Right ventricle myocardium superior (tissue), 1 donor: ENCODE measurements at places on chromosomes 1 and 21.
A peak's percentile ranks its signal among the peaks of the same experiment; 100 is the strongest.

DNA sequence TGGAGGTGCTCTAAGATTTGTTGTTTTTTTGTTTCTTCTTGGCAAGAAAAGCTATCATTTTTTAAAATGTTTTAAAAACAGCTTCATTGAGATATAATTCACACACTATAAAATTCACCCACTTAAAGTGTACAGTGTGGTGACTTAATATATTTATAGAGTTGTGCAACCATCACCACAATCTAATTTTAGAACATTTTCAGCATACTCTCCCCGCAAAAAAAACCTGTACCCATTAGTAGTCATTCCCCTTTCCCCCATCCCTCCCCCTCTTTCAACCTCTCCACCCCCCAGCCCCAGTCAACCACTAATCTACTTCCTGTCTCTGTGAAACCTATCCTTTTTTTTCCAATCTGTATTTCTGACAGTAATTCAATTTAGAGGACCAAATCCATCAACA, 30.6 kb downstream of the ZC3H11B start:
- no peak for DNase-seq

GRCh38 chr1:37570528-37571334, 14.0 kb downstream of the DNALI1 start:
- DNase-seq, result no peak

GRCh38 chr1:108780937-108781574, 34.6 kb downstream of the STXBP3 start:
- no peak for DNase-seq

DNA sequence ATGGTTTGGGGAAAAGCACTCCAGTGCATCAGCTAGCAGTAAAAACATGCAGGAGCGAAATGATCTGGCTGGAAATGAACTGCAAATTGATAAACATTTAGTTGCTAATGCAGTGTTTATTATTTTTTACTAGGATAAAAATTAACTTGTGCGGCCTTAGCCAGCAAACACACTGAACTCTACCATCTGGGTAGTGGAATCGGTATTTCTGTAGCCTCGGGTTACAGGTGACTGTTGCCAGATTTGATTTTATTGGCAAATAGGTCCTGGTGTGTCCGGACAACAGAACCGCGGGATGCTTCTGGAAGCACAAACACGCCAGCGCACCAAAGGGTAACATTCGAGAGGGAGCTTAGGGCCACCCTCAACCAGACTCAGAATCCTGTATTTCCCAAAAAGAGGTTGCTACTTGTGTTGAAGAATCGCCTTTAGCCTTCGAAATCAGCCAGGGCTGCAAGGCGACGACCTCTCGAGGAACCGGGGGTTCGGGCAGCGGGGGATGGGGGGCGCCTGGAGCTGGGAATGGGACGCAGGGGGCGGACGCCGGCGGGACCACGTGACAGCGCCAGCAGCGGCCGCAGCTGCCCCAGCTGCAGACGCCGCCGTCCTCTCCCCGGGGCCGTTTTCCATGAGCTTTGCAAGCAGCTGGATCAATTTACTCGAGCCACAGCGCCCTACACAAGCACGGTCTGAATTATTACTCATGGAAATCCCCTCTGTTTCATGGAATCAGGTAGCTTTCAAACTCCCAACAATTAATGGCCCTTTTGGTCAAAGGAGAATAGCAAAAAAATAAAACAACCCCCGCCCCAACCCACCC, 158.8 kb downstream of the TOMM20 start:
- peak; percentile 84 for DNase-seq

DNA sequence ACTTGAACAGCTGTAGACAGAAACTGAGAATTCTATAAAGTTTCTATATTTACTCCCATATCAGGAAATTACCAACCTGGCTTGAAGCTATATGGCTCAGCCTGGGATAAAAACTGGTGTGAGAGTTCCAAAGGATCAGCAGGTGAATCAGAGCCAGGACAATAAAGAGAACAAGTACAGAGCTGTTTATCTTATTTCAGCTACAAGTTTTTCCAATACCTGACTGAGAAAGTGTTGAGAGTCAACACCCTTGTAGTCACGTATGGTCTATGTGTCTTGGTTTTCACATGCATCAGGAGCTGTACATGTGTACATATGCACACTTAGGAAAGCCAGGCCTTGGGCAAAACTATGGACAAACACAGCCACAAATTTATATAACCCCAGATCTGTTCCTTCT, 40.7 kb upstream of the CXADR start:
- DNase-seq, result no peak

DNA sequence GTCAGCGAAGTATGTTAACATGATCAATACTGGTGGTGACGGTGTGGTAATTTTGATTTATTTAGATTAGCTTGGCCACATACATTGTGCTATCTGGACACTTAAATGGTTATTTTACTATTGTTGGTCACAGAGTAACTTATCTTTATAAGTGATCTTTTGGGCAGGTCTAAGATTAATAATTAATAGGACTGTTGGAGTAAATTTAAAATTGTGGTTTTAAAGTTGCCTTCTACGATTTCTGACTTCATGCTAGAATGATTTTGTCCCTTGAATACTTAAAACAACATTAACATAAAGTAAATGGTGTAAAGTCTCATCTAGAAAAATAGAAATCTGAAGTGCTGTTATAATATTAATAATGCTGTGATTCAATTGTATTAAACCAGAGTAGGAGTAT, 14.7 kb downstream of the SRRM1 start:
- DNase-seq, result no peak

DNA sequence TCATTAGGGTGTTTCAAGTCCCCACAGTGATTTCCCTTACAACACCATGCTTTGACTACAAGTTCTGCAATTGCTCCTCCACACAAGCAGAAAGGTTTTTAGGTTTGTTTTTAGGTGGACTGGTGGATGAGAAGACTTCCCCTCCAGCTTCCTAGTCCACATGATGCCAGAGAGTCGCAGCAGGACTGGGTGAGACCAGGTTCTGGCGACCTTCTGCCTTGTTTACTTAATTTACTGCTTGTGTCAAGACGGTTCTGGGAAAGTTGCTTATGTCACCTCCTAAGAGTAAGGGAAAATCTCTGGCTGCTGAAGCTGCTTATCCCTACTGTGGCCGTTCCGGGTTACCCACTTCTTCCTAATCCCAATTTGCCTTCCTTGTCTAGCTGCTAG, 76.4 kb downstream of the GLUL start:
- DNase-seq, result no peak

DNA sequence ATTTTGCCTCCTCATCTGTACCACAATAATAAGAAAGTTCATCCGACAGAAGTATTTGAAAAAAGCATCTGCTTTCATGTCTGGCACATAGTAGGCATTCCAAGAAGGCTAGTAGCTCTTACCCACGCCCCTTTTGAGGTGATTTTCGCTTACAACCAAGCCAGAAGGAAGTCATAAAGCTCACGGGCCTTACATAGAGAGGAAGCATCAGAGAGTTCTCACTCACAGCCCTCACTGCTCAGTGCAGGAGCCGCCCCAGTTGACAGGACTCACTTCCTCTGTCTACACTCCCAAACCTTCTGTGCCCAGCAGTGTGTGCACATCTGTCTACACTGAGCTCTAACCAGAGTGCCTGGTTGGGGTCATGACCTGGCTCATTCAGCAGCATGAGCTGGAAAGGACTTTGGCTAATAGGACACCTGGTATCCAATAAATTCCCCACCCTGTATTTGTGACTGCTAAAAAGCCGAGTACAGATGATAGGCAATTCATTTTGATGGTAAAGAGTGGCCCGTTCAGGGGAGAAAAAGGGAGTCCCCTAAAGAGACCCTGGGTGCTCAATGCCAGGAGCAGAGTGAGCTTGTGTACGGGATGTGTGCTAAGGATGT, 36.8 kb upstream of the DUSP10 start:
- no peak for DNase-seq

DNA sequence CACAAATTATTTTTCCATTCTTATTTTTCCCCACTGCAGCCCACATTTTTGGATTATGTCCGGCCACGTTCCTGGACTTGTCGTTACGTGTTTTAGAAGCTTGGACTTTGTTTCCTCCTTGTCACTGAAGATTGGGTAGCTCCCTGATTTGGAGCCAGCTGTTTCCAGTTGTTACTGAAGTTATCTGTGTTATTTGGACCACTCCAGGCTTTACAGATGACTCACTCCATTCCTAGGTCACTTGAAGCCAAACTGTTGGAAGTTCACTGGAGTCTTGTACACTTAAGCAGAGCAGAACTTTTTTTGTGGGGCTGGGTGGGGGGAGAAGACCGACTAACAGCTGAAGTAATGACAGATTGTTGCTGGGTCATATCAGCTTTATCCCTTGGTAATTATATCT, 12.2 kb upstream of the AXDND1 start:
- no peak for DNase-seq

- no peak for DNase-seq
Observed at GRCh38 chr1:207863893-207864535, 46.9 kb downstream of the CD34 start.

- peak; percentile 48 for DNase-seq
Observed at GRCh38 chr1:13469343-13469742, 44.5 kb downstream of the LRRC38 start.

DNA sequence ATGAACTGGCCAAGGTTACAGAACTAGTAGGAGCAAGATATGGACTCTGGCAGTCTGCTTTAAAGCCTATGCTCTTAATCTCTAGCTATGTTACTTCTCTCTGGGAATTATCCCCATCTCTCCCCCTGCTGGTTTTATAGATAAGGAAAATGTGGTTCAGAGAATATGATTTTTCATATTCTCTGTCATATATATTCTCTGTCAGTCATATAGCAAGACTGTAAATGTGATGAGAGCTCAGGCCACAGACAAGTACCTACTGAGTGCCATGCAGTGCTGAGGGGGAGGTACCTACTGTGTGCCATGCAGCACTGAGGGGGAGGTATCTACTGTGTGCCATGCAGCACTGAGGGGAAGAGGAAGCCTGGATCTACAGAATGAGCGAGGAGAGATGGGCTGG, 220.3 kb upstream of the FGGY start:
- DNase-seq, result no peak

DNA sequence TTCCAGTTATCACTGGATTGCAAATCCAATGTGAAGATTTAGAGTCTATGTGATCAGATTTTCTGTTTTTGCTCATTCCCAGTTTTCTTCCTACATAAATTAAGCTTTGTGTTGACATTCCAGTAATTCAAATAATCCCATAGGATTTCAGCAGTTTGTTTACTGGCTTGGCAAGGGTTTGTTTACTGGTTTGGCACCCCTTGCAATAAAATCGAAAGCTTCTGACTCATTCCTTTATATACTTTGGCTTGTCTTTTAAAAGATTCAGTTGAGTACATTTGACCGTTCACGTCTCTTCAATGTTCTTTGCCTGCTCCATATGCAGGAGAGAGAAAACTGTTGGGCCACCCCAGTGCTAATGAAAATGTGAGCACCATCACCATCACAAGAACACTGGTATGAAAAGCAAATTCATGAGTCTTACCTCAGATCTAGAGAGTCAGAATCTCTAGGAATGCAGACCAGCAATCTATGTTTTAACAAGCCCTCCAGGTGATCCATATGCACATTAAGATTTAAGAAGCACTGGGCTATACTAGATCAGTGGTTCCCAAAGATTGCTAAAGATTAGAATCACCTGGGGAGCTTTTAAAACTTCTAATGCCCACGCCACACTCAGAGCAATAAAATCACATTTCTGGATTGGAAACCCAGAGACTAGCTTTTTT, 32.8 kb downstream of the ZC3H11B start:
- no peak for DNase-seq

GRCh38 chr1:32204943-32205361, 519 bp upstream of the IQCC start:
- DNase-seq, result peak; percentile 39

- no peak for DNase-seq
Observed at GRCh38 chr1:225944951-225945350, 3.9 kb upstream of the LEFTY2 start.

- no peak for DNase-seq
Observed at GRCh38 chr1:67359592-67359991, 51.9 kb downstream of the IL12RB2 start.

- no peak for DNase-seq
Observed at GRCh38 chr1:34186741-34187494, 10.2 kb downstream of the C1orf94 start.

GRCh38 chr1:205442051-205442725, 13.7 kb downstream of the BLACAT1 start:
- no peak for DNase-seq

- DNase-seq, result no peak
Observed at GRCh38 chr1:93699049-93699384, 17.4 kb upstream of the BCAR3 start.

- no peak for DNase-seq
Observed at GRCh38 chr1:3053986-3054385, 15.0 kb upstream of the PRDM16 start.

GRCh38 chr1:36782085-36782484, 252.2 kb downstream of the GRIK3 start:
- no peak for DNase-seq

- DNase-seq, result no peak
Observed at GRCh38 chr1:33497410-33497809, 25.0 kb downstream of the ZSCAN20 start.

- DNase-seq, result no peak
Observed at GRCh38 chr1:9293533-9294404, 1.1 kb downstream of the SPSB1 start.

- DNase-seq, result no peak
Observed at GRCh38 chr1:22105611-22106207, 37.2 kb downstream of the WNT4 start.

DNA sequence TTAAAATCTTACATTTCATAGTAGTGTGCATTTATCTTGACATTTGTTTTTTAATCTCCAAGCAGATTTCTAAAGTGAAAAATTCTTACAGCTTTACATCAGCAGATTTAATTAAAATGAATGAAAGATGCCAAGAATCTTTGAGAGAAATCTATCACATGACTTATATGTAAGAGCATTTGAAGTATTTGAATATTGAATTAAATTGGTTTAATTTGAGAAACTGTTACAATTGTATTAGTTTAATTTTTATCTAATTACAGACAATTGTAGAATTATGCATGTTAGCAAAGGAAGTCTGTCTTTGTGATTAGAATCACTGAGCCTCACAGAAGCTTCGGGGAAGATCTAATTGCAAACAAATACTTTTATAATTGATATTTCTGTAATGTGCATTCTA, 52.2 kb downstream of the ASB17 start:
- no peak for DNase-seq

GRCh38 chr1:45906883-45907282, 103.5 kb downstream of the MAST2 start:
- DNase-seq, result no peak

GRCh38 chr1:67561704-67562113, 123.3 kb upstream of the GADD45A start:
- peak; percentile 95 for DNase-seq

DNA sequence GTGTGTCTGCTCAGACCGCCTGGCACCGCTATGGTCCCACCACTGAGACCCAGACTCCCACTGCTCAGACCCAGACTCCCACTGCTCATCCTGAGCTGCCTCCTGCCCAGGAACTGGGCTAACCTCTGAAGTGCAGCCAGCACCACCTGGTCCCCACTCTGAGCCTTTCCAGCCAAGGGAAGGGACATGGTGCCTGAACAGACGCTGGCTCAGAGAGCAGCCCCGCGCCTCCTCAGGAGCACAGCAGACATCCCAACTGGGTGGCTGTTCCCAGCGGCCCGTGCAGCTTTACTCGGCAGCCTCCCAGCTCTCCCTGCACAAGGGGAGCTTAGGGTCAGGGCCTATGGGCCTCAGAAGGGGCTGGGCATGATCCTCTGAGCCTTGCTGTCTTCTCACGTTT, 27.8 kb upstream of the CNTN2 start:
- DNase-seq, result no peak
